HTR-8/SVneo (cell line): ENCODE measurements at places on chromosomes 16 and 17.
A peak's percentile ranks its signal among the peaks of the same experiment; 100 is the strongest.

- no peak for DNase-seq
Measured at GRCh38 chr16:4336701-4337539, 14.2 kb downstream of the PAM16 start.

DNA sequence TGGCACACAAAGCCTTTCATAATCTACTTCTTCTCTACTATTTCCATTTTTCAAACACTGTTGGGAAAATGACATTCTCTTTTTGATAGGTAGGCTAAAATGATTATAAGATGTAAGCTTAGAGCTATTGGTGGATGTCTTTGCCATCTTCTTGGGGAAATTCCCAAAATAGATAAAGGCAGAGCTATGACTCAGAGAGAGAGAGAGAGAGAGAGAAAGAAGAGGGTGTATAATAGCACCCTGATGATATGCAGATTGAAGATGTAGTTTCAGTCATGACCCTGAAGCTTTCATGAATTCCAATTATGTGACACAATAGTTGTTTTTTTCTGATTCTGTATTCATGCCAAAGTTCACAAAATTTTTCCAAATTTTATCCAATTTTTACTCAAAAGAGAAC, 529.1 kb downstream of the HS3ST4 start:
- DNase-seq, result no peak

DNA sequence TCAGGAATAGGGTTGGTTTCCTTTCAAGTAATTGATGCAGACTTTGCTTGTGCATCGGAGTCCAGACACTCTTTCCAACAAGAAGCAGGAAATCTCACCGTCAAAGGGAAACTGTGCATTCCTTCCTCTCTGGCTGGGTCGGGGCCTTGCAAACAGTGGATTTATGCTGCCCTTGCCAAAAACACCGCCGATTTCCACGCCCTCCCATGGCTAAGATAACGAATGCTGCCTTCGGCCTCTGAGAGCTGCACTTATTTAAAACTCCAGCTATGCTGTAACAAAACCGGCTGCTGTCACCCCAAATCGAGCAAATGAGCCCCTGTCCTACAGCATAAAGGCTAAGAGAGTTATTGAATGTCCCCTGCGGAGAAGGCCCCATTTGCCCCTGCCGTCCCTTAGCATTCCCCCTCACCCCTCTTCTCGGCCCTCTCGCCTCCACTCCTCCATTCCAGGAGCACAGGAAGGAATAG, 275.5 kb upstream of the IRX5 start:
- DNase-seq, result no peak

GRCh38 chr17:63945784-63946439, 13.8 kb upstream of the CD79B start:
- no peak for DNase-seq

GRCh38 chr16:19432429-19432828, 14.7 kb downstream of the TMC5 start:
- no peak for DNase-seq

DNA sequence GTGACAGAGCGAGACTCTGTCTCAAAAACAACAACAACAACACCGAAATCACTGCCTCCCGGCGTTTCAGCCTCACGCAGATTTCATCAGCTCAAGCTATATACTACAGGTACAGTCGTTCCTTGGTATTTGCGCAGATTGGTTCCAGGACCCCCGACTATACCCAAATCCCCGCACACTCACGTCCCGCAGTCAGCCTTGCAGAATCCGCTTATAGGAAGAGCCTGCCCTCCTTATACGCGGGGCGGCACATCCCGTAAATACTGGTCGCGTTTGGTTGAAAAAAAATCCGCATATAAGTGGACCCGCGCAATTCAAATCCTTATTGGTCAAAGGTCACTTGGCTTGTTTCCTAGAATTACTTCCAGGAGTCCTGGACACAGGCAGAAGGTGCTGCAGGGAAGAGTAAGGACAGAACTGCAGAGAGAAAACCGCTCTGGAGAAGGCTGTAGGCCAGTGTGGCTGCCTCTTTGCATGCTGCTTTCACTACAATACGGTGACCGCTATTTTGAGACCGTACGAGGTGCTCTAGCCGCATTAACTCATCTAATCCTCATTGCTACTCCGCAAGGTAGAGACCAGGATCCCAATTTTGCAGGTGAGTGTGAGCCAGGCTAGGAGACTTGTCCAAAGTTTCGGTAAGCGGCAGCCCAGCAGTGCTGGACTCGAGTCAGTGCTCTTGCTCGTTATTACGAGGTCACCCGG, 718 bp downstream of the NDUFAB1 start:
- DNase-seq, result no peak

GRCh38 chr16:81758376-81758775, 20.7 kb upstream of the PLCG2 start:
- no peak for DNase-seq

DNA sequence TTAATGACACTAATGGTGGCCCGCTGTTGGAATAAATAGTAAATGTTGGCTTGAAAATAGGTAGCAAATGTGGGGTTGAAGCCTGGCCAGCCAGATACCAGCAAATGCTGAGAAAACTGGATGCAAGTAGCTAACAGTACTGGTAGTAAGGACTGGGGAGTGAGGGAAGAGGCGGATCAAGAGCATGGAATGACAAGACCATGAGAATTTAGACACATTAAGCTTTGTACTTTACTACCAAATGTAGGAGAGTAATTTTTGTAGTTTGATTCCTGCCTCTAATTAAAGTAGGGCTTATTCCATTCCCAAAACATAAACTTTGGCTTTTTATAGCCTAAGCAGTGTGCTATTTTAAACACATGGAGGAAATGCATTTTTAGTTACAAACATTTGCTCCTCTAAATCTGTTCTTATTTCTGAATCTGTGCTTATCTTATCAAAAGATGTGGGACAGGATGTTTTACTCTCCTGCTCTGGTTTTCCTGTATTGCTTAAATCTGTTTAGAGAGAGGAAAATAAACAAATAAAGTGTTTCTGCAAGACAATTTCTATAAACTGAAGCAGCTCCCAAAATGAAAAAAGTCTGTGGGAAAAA, 44.1 kb downstream of the CFDP1 start:
- no peak for DNase-seq

DNA sequence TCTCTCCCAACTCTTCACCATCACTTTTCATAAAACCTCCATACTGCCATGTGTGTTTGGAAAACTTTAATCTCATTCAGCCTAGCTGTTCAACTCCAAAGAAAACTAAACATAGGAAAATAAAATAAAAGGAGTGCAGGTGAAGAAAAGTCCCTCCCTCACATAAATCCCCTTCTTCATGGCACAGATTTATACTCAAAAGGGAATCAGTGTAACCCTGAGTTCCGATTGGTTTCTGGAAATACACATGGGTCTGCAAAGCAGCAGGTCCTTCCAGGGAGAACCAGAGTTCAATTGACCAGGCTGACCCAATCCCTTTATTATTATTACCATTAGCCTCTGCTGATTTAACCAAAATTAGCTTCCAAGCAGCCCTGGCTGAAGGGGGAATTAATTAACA, 8.9 kb upstream of the HOXB2 start:
- DNase-seq, result no peak

DNA sequence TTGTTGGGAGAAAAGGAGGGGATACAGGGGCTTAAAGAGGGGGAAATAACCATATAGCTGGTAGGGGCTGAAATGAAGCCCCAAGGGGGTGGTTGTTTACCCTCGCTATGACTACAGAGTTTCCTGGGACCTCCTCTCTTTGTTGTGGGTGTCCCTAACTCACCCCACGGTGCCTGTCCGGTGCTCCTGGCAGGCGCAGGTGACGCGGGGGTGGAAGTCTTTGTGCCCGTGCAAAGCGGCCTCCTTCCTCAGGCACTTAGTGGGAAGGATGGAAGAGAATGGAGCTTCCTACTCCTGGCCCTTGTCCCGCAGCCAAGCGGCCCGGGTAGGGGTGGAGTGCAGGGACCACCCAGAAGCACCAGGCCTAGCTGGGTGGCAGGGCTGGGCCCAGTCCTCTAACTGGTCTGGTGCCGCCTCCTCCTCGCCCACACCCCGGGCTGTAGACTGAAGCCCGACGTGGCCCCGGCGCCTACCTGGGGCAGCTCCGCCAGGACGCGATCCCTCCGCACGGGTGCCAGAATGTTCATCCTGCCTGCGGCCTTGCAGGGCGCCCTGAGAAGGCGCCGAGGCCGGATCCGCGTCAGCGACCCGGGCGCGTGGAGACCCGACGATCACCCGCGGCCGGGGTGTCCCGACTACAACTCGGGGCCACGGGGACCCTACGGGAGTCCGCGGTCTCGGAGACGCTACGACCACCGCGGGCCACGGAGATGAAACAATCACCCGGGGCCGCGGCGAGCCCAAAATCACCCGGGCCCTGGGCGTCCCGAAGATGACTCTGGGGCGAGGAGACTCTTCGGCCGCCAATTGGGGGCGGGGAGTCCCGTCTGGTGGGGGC, 709 bp downstream of the RAB34 start:
- no peak for DNase-seq

DNA sequence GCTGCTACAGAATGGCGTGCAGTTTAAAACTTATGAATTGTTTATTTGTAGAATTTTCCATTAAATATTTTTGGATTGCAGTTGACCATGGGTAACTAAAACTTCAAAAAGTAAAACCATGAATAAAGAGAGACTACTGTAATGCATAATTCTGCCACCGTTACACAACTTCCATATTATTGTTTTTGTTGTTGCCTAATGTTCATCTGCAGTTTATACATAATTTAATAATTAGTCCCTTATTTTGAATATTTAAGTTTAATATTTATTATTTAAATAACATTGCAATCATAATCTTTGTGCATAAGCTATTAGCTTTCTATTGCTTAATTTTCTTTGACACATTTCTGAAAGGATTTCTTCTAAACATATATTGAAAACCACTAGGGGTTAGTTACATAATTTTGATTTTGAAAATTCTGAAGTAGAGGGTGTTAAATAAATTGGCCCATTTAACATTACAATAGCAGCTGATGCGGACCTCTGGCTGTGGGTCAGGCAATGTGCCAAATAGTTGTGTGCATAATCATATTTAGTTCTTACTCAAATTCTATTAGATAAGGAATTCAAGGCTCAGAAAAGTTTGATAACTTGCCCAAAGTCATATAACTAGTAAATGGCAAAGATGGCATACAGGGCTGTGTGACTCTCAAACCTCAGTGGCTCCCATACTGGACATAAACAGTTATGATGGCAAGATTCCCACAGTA, 31.1 kb downstream of the PPM1E start:
- DNase-seq, result peak; percentile 34

GRCh38 chr17:76072148-76072858, at the start of gene SRP68:
TSS of gene SRP68 (minus strand) at chr17:76072517. CDS start at chr17:76072491, 26 bp downstream.
- peak; percentile 98 for DNase-seq

DNA sequence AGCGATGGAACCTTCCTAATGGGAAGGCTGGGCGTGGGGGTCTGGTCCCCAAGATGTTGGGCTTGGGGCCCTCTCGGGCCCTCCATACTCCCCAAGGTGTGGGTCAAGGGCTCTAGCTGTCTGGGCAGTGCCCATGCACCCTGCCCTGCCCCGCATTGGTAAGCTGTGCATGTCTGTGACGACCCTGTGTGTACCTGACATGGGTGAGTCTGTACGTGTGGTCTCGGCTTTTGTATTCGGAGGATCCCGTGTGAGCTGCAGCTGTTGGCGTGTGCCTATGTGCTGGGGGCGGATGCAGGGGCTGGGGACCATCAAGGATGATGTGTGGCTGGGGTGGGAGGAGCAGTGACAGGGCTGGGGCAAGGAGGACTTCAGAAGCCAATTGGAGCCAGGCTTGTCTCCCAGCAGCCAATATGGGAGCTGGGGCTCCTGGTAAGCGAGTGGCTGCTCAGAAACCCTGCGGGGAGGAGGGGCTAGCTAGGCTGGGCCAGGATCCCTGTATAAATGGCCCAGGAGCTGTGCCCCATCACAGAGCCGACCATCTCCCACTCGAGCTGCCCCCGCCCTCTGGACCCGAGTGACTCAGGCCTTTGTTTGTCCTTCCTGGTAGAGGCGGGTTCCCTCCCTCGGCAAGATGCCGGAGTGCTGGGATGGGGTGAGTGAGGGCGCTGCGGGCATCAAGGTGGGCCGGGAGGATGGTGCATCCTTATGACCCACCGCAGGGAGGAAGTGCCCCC, at the start of gene NDRG4:
NDRG4 (plus strand) TSS at position 529 of the 737 bp plus-strand sequence; CDS start at position 635, 106 bp downstream.
- peak; percentile 83 for DNase-seq

DNA sequence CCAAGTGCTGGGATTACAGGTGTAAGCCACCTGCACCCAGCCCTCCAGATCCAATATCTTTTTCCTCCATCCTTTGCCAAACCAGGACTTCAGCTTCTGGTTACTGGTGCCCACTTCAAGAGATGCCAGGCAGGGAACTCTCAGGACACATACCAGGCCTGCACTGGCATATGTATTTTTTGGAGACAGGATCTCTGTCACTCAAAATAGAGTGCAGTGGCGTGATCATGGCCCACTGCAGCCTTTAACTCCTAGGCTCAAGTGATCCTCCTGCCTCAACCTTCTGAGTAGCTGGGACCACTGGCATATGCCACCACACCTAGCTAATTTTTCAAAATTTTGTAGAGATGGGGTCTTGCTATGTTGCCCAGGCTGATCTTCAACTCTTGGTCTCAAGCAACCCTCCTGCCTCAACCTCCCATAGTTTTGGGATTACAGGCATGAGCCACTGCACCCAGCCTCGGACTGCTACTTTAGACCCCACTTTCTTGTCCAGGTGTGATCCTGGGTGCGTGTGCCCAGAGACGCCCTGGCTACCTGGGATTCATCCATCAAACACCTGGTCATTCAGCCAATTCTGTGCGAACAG, 55.8 kb downstream of the BMERB1 start:
- no peak for DNase-seq

DNA sequence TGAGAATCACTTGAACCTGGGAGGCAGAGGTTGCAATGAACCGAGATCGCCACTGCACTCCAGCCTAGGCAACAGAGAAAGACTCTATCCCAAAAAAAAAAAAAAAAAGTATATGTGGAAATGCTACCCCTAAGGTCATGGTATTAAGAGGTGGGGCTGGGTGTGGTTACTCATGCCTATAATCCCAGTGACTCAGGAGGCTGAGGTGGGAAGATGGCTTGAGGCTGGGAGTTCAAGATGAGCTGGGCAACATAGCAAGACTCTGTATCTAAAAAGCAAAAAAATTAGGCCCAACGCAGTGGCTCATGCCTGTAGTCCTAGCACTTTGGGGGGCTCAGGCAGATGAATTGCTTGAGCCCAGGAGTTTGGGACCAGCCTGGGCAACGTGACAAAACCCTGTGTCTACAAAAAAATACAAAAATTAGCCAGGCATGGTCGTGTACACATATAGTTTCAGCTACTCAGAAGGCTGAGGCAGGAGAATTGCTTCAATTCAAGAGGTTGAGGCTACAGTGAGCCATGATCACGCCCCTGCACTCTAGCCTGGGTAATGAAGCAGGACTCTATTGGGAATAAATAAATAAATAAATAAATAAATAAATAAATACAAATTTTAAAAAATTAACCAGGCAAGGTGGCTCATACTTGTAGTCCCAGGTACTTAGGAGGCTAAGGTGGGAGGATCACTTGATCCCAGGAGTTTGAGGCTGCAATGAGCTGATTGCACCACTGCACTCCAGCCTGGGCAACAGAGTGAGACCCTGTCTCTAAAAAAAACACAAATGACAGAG, 32.3 kb upstream of the NUFIP2 start:
- no peak for DNase-seq
